ENCODE measurements at places on chromosomes 4 and X. TPM values are rescaled to one million over a fixed set of nuclear protein-coding genes. Genes with fewer than 3 reads are reported as not detected.

Gene PRSS12
- 7.3 TPM for total RNA-seq

Gene CASP6
- total RNA-seq: 44.4 TPM

Gene CPZ
- 0.10 TPM for total RNA-seq

Gene SLITRK4
- 3.9 TPM for total RNA-seq

Gene RRH
- not detected for total RNA-seq

Gene GAGE12H
- not detected for total RNA-seq

Gene STARD8
- 9.3 TPM for total RNA-seq

Gene SSX3
- total RNA-seq: not detected

Gene BEX1
- not detected for total RNA-seq

Gene PNMA6F
- not detected for total RNA-seq

Gene MANBA
- total RNA-seq: 9.6 TPM

Gene GPR101
- total RNA-seq: not detected

Gene FAM114A1
- 149 TPM for total RNA-seq

Gene ZCCHC18
- 2.7 TPM for total RNA-seq

Gene RNF128
- not detected for total RNA-seq

Gene PRKG2
- total RNA-seq: under 0.01 TPM
